ENCODE measurements at places on chromosomes 13 and 19.

GRCh38 chr19:310141-310651, 19.0 kb upstream of the PLPP2 start:
- no peak for DNase-seq

- no peak for DNase-seq
Measured at GRCh38 chr13:110769097-110769496, 55.6 kb downstream of the ING1 start.

- DNase-seq = peak; percentile 65
Measured at GRCh38 chr19:21910318-21910717, 74.3 kb upstream of the ZNF43 start.

DNA sequence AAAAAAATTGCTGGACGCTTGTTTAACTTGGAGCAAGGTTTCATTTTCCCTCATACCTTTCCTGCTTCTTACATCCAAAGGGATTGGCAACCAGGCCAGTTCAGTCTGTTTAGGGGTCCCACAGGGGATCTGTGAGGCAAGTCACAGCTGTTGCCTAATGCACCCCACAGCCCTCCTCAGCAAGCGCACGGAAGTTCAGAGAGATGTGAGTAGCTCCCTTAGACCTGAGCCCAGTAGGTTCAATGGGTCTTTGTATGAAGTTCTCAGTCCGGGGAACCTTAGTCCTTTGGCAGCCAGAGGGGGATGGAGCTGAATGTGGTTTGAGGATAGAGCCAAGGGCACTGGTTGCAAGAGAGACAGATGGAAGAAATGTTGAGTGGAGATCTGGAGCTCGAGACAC, 13.0 kb downstream of the SAMD4B start:
- no peak for DNase-seq

DNA sequence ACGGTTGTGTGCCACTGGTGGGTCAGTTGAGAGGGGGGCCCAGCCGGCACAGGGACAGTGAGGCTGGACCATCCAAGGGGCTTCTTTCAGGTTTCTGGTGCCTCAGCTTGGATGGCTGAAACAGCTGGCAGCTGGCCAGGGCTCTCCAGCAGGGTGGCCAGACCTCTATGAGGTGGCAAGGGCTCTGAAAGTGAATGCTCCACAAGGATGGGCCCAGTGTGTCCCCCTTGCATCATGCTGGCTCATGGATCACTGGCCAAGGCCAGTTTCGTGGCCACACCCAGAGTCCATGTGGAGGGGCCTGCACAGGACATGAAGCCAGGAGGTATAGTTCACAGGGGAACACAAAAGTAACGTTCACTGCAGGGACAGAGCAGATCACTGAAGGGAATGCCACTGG, 49.6 kb downstream of the CDADC1 start:
- no peak for DNase-seq

- no peak for DNase-seq
Measured at GRCh38 chr19:50433201-50434180, 799 bp downstream of the MYBPC2 start.

DNA sequence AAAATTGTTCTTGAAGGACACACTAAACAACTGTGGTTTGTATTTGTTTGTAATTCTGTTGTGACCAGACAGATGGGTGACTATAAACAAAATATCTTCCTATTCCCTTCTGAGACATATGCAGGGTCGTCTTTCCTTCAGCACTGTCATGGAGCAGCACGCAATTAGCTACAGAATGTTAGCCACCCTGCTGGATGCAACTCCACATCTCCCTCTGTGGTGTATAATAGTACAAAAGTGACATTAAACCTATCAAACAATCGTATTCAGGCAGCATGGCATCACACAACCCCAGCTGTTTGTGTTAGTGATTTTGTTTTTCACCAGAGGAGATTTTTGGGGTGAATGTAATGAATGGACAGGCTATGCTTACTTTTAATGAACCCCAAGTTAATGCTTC, 146.2 kb downstream of the GPC6 start:
- DNase-seq = no peak

GRCh38 chr19:4722671-4723594, 709 bp downstream of the DPP9 start:
- no peak for DNase-seq

- DNase-seq = no peak
Measured at GRCh38 chr13:88623150-88623549, 952.0 kb downstream of the SLITRK5 start.

- no peak for DNase-seq
Measured at GRCh38 chr19:4571305-4571917, 11.9 kb upstream of the SEMA6B start.

GRCh38 chr19:18932216-18932841, 8.7 kb downstream of the HOMER3 start:
- DNase-seq = no peak

DNA sequence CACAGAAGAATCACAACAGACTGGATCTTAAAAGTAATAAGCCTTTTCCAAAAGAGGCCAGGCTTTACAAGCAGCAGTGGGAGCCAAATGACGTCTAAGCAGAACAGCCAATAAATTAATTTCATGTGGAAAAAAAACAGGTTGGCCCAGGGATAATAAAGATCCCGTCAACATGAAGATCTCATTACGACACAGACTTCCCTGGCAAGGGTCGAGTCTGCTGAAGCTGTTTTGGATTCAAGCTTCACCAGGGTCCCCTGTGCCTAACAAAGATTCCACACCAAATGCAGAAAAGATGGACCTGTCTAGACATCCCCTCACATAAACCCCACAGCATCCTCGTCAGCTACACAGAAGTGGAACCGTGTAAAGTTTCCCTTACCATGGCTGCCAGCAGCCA, 215.1 kb upstream of the ZNF507 start:
- DNase-seq = no peak

DNA sequence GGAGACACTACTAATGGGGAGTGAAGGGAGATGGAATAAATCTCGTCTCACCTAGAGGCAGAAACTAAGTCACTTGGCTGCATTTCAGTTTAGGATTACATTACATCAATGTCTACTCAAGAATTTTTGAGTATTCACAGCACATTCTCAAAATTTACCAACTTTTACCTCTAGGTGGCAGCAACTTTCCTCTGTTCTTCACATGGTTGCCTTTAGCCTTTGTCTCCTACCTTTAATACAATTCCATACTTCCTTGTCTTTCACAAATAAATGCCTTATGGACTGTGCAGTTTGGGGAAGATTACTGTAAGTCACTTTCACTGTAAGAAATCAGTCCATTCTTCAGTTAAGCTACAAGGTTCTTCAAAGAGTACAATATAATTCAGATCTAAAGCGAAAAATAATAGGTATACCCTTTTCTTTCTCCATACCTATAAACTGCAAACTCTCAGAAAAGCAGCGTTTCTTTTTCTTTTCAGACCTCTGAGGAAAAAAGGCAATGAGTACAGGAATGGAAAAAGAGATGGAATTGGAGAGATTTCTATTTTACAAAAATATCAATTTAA, 379.4 kb downstream of the KLF12 start:
- no peak for DNase-seq

- no peak for DNase-seq
Measured at GRCh38 chr19:44580366-44580895, 32.9 kb upstream of the IGSF23 start.

DNA sequence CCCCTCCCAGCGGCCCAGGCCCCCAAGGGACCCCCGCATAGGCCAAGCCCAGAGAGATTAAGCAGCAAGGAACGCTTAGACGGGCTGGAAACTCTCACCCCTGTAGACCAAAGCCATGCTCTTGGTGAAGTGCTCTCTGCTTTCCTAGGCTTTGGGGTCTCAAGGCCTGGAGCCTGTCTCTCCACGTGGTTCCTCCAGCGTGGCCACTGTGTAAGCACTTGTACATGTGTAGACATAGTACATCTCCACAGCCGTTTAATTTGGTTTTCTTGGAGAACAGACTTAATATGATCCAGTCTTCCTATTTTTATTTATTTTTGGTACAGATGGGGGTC, 1.1 kb downstream of the NUDT19 start:
- no peak for DNase-seq

DNA sequence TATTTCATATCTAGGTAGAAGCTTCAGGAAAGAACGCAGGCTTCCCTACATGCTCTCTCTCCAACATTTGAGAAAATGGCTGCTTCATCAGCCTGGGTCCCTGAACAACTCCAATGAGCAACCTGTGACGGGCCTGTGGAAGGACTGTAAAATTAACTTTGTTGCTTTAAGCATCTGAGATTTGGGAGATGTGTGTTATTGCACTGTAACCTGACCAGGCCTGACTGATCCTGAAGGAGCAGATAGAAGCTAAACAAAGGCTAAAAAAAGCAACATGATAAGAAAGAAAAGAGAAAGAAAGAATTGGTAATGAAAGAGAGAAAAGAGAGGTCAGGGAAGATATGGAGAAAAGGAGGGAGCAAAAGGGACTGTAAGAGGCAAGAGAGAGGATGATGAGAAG, 77.1 kb upstream of the MBNL2 start:
- DNase-seq = no peak

GRCh38 chr13:107005577-107005976, 437.6 kb upstream of the ARGLU1 start:
- DNase-seq = no peak

GRCh38 chr13:87622971-87623370, 48.2 kb upstream of the SLITRK5 start:
- DNase-seq = no peak

DNA sequence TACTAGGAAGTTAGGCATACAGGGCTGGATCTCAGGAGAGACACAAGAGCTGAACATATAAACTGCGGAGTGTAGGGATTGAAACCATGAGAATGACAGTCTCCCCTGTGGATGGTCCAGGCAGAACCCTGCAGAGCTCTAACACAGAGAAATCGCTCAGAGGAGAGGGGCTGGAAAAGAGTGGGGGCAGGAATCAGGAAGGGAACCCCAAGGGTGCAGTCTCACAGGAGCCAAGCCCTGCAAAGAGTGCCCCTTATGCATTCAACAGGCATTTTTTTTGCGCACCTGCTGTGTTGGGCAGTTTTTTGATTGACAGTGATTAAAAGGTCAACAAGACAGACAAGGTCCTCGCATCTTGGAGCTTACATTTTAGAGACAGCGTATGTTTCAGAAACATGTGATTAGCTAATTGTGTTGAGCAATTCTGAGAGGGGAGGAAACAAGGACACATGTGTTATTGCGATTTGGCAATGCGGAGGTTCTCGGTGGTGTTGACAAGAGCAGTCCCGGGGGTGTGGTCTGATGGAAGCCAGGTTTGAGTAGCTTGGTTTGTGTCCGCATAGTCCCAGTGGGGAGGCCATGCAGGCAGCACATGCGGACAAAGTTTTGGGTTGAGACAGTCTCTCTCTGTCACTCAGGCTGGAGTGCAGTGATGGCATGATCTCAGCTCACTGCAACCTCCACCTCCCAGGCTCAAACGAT, 182.6 kb upstream of the IRS2 start:
- DNase-seq = no peak

DNA sequence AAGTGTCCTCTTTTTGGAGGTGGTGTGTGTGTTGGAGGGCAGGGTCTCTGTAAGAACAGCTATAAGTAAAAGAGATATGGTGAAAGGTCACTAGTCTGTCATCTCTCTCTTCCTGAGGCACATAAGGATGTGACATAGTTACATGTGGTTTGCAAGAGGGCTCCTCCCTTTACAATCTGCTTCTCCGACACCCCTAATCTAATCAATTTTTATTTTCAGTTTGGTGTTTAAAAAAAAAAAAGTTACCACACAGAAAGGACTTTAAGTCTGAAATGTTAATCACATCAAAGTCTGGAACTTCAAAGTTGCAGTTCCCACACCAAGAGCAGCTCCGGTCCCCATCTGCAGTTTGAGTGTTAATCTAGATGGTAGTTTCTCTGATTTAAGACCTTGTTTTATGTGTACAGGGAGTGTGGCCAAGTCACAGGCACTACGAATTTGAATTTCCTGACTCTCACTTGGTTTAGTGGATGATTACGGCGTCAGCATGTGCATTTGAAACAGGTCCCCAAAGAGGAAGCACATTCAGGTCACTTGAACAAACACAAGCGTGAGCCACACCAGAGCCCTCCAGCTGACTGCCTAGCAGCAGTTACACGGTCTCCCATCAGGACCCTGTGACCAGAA, 53.1 kb downstream of the FOXO1 start:
- no peak for DNase-seq

- no peak for DNase-seq
Measured at GRCh38 chr13:90049989-90050671, 1297.4 kb upstream of the MIR17HG start.

- DNase-seq = no peak
Measured at GRCh38 chr19:6238643-6239281, 41.0 kb downstream of the MLLT1 start.

- peak; percentile 41 for DNase-seq
Measured at GRCh38 chr13:75482070-75482819, at the start of gene TBC1D4. TBC1D4 (minus strand) TSS chr13:75482169; CDS start chr13:75481767, 402 bp downstream.

GRCh38 chr19:35208121-35208520, 20.4 kb downstream of the FAM187B start:
- no peak for DNase-seq

GRCh38 chr13:99307247-99307646, at the start of gene GPR183:
GPR183 (minus strand) TSS chr13:99307399; CDS start chr13:99296145, 11,254 bp downstream.
- no peak for DNase-seq

DNA sequence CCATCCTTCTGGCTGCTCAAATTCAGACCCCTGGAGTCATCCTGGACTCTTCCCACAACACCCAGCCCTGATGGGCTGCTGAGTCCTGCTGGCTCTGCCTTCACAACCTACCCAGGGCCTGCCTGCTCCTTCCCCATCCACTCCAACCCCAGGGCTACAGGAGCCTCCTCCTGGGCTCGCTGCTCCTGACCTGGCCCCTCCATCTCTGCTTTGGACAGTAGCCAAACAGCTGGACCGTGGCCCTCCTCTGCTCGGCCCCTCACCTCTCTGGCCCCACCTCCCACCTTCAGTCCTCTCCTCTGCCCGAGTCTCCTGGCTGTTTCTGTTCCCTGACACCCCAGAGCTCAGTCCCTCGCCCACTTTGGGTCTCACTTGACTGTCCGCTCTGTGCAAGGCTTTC, 66.7 kb downstream of the CEBPG start:
- DNase-seq = no peak

GRCh38 chr13:113764793-113765563, 6.0 kb downstream of the TMEM255B start:
- no peak for DNase-seq

DNA sequence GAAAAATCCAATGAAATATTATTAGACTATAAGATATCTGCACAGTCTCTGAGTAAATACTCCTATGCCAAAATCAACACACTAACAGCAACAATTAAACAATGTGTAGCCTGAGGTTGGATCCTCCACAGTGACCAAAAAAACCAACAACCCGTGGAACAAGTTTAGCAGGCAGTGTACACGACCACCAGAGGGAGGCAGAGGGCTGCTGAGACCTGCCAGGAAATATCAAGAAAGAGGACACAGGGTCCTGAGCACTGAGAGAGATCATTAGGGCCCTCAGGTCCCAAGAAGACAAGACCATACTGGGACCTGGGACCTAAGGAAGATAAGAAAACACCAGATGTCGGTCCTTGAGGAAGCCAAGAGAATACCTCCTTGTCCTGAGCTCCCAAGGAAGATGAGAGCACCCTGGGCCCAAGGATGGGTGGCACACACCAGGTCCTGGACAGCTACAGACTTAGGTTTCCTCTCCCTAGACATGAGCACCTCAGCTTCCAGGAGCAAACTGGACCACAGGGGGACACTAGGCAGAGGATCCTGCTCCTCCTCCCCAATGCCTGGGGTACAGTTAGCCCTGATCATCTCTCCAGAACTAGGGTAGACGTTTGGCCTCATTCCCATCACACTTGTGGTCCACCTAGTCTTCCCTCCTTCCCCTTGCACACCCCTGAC, 822 bp upstream of the ZNF274 start:
- DNase-seq = peak; percentile 10

Measured in epithelial cell of prostate (primary cell).